ENCODE measurements at places on chromosomes 2 and 18.

GRCh38 chr2:12457831-12458230 lies 258.9 kb upstream of the TRIB2 start:
- no peak for ATAC-seq

- ATAC-seq, result no peak
Observed at GRCh38 chr2:77325395-77325794, 196.8 kb downstream of the LRRTM4 start.

DNA sequence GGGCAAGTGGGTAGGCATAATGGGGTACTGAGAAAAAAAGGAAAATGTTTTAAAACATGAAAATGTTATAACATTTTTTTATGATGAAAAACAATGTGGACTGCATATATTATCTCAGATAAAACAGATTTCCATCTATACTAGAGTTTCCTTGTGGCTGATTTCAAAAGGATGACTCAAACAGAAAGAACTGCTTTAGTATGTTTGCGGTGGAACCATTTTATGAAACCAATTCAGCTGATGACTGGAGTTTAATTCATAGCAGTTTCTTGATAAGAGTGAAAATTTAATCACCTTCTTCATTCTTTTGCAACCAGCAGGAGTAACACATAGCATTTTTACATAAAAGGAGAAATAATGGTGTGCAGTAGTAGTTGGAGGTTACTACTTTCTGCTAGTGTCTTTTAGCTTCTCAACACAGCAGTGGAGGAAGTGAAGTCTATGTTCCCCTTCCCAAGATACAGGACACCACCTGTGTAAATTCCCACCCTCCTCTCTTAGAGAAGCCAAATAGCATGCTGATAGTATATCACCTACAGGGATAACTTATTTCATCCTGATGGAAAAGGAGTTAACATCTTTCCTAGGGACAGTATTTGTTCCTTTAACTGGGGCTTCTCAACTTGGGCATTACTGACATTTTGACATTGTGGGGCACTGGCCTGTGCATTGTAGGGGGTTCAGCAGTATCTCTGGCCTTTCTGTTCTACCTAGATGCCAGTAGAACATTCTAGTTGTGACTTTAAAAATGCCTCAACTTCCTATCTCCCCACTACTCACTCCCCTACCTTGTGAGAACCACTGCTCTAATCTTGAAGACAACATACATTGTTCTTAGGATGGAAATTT lies 29.9 kb downstream of the PELI1 start:
- no peak for ATAC-seq

- ATAC-seq, result no peak
Observed at GRCh38 chr18:3081584-3081991, 68.6 kb upstream of the LPIN2 start.

DNA sequence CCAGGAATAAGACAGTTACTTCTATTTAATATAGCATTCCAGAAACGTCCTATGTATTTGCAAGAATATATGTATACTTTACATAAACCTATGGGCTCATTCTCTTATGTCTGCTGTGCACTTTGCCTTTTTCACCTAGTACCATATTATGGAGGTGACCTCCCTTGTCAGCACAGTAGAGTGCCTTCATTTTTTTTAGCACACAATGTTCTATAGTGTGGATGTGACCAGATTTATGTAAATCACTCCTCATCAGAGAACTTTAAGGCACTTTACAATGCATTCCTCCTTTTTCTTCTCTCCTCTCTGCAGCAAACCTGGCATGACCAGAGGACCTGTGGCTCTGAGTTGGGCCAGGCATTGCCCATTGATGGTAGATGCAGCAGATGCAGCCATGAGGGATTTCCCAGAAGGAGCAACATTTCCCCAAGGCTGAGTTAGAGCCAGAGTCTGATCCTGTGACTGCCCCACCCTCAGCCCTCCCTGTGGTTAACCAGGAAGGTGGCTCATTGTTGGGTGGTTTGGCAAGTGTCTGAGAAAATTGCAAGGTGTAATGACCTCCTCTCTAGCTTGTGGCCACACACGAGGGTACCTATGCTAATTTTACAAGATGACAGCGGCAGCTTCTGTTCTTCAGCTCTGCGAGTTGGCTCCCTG lies 76.5 kb upstream of the DLX2 start:
- ATAC-seq, result no peak

DNA sequence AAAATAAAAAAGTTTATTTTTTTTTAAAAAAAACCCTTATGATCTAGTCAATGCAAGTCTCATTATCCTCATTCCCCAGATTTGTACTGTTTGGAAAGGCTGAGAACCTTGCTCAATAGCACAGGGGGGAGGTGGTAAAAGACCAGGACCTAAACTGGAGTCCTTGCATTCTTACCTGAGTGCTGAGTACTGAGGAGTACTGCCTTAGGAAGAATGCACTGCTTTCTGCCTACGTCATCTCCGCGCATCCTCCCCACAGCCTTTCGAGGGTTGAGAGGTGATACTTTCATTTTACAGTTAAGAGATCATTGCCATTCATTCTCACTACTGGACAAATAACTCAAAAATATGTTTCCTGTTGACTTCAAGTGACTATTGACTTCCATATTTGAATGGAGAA lies 73.8 kb downstream of the MAP3K20 start:
- ATAC-seq, result peak; percentile 40

Data from gastroesophageal sphincter (tissue), 4 donors.